Activated CD8-positive, alpha-beta memory T cell treated with anti-CD3 and anti-CD28 coated beads for 4 hours (primary cell): ENCODE measurements at places on chromosomes 2 and 18.

DNA sequence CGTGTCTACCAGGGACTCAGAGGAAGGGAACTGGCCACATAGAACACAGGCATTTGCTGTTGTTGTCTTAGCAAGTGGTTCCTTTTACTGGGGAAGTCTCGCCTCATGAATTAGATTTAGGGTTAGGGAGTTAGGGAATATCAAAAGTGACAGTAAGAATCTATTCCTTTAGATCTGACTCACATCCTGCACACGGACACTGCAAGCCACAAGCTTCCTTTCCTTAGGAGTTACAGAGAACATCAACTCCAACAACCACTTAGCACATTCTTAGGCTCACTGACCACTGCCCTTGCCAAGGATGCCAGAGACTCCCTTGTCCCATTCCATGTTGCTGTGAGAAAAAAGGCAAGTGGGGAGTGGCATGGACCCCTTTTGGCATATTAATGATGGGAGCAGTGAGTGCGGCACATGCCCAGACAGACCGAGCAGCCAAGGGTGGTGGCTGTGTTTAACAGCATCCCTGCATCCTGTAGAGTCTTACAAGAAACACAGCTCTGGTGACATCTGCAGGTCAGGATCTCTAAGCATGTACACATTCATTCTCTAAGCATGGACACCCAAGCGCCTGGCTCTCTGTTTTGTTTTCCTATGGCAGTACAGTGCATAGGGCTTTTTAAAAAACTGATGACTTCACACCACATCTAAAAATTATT lies 745.6 kb upstream of the RAB6C start:
- DNase-seq, result no peak

GRCh38 chr2:10405448-10405847 lies 42.7 kb downstream of the ODC1 start:
- no peak for DNase-seq

DNA sequence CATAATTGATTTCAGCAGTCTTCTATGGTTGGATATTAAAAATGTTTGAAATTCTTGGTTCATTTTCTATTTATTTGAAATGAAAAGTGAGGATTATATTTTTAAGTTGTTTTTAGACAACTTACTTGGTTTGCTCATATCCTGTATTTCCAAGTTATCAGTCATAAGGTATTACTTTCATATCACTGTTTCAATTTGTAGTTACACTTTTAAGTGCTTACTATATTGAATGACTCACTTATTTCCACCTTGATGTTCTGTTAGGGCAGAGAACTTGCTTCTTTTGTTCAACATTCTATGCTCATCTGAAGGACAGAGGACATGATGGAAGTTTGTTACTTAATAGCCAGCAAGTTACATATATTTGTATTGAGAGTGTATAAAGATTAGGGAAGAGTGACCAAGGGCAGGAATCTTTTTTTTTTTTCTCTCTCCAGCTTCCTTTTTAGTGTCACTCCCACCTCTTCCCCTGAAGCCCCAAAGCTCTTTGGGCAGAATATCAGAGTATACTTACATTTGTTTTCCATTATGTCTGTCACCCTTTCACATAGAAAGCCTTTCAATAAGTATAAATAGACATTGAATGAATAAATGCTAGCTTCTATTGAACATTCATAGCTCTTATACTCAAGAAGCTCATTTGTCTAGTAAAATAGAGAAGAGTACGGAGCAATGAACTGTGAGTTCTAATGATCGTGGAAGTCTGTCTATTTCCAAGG lies 28.1 kb downstream of the PIK3C3 start:
- DNase-seq, result no peak

DNA sequence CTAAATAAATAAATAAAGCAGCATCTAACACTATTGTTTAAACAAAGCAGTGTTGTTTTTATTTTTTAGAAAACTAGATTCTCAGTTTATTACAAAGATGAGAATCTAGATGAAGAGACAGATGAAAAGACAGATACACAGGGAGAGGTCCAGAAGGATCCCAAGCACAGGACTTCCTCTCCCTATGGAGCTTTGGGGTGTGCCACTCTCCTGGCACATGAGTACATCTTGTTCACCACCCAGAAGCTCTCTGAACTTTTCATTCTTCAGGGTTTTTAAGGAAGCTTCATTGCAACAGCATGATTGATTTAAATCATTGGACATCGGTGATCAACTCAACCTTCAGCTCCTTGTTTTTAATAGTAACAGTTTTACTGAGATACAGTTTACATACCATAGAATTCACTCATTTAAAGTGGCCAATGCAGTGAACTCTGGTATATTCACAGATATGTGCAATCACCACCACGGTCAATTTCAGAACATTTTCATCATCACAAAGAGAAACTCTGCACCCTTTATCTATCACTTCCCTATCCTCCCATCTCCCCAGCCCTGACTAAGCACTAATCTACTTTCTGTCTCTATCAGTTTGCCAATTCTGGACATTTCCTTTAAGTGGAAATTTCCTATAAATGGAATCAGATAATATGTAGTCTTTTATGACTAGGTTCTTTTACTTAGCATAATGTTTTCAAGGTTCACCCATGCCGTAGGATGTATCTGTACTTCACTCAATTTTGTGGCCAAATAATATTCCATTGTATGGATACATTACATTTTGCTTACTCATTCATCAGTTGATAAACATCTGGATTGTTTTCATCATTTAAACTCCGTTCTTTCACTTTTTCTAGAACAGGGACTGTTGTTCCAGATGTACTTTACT lies 62.3 kb upstream of the ZFP36L2 start:
- no peak for DNase-seq

- DNase-seq, result no peak
These were observed 5.9 kb downstream of the CATIP start for GRCh38 chr2:218362606-218363005.

DNA sequence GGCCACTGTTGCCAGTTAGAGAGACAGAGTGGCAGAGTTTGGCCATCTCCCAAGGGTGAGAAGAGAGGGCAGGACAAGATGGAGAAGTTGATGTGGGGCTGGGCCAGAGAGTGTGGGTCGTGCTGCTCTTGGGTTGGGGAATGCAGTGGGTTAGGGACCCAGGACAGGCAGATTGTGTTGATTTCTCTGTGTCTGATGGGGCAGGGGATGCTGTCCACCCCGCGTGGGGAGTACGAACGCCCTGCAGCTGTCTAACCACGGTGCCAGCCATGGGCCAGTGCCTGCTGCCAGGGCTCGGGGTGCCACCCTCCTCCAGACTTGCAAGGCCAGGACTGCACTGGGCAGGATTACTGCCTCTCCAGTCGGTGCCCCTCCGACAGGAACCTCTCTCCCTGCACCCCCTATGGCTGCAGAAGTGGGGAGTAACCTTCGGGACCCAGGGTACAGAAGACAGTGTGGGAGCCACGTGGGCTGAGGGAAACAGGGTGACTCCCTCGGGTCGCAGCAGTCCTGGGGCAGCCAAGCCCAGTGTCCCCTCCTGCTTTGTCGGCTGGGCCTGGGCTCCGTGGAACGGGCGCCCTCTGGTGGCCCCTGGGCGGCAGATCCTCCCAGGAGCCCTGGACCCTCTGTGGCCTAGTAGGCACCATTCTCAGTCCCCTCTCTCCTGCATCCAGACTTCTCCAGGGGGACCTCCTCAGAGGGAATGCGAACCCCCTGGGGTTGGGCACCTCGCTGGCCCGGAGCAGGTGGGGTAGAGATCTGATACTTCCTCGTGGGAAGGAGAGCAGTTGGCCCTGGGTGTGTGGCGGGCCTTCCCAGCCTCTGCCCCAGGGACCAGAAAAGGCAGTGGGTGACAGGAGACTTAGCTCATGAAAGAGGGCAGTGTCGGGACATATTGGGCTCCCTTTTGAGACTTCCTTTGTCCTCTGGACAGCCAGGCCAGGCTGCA lies 2.7 kb downstream of the GPC1 start:
- peak; percentile 34 for DNase-seq

DNA sequence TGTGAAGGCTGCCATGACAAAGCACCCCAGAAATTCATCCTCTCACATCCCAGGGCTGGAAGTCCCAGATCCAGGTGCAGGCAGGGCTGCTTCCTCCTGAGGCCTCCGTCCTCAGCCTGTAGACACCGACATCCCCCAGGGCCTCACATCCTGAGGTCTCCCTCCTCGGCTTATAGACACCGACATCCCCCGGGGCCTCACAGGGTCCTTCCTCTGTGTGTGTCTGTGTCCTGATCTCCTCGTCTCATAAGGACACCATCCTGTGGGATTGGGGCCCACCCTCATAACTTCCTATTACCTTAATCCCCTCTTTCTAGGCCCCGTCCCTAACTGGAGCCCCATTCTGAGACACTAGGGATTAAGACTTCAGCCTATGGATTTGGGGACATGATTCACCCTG lies 92.0 kb upstream of the SNTG2 start:
- DNase-seq, result no peak

- DNase-seq, result no peak
These were observed 101.3 kb upstream of the KLHL29 start for GRCh38 chr2:23283653-23284052.

- DNase-seq, result no peak
These were observed 126.6 kb upstream of the SLC1A4 start for GRCh38 chr2:64862623-64863022.

GRCh38 chr2:196546151-196546919 lies 93.2 kb upstream of the CCDC150 start:
- DNase-seq, result no peak

- no peak for DNase-seq
These were observed 434.7 kb downstream of the PTPRM start for GRCh38 chr18:8001711-8002301.

DNA sequence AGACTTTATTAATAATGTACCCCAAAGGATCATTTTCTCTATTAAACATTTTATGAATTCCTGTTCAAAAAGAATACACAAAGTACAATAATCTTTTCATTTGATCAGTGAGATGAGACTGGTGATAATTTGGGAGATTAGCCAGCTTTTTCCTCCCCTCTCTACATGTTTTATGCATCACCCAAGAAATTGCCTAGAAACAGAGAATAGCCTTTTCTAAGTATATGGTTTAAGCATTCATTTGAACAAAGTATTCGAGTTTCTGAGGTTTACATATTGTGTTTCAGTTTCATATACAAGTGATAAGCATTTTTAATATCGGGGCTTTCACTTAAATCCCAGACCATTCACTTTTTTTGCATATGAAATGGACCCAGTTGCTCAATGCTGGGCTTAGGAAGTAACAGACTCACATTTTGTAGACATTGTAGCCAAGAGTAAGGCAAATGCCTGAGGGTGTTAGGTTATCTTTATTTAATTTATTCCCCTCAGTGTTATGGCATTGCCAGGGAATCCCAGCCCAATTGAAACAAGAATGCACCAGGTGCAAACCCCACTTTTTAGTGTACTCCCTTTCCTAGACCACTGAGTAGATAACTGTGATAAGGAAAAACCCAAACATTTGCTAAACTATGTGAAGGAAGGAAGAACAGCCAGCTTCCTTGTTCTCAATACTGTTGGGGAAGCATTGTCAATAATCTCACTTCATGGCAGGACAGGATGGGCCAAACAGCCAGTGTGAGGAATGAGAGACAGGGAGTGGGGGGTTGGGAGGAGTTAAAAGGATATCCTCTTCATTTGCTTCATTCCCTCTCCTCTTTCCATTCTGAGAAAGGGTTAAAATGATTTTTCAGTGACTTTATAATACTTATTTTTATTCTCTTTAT lies 3.5 kb downstream of the CPO start:
- no peak for DNase-seq

DNA sequence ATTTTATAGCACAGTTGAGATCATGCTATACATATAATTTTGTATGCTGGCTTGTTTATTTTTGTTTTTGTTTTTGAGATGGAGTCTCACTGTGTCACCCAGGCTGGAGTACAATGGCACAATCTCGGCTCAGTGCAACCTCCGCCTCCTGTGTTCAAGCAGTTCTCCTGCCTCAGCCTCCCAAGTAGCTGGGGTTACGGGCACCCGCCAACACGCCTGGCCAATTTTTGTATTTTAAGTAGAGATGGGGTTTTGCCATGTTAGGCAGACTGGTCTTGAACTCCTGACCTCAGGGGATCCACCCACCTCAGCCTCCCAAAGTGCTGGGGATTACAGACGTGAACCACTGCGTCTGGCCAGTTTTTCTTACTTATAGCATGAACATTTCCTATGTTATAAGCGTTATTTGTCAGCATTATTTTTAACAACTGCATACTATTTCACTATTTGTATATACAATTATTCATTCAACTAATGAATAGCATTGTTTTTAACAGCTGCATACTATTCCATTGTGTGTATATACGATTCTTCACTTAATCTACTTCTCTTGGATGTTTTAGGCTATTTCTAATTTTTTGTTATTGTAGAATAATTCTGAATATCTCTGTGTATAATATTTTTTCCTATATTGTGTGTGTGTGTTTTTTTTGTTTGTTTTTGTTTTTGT lies 3.5 kb downstream of the EHD3 start:
- DNase-seq, result no peak

- DNase-seq, result no peak
These were observed 112.3 kb downstream of the MEP1B start for GRCh38 chr18:32301976-32302743.

- no peak for DNase-seq
These were observed 69.9 kb upstream of the FSIP2 start for GRCh38 chr2:185668710-185669109.

GRCh38 chr18:79227621-79228020 lies 158.4 kb downstream of the ATP9B start:
- DNase-seq, result no peak

DNA sequence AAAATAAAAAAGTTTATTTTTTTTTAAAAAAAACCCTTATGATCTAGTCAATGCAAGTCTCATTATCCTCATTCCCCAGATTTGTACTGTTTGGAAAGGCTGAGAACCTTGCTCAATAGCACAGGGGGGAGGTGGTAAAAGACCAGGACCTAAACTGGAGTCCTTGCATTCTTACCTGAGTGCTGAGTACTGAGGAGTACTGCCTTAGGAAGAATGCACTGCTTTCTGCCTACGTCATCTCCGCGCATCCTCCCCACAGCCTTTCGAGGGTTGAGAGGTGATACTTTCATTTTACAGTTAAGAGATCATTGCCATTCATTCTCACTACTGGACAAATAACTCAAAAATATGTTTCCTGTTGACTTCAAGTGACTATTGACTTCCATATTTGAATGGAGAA lies 73.8 kb downstream of the MAP3K20 start:
- peak; percentile 18 for DNase-seq

DNA sequence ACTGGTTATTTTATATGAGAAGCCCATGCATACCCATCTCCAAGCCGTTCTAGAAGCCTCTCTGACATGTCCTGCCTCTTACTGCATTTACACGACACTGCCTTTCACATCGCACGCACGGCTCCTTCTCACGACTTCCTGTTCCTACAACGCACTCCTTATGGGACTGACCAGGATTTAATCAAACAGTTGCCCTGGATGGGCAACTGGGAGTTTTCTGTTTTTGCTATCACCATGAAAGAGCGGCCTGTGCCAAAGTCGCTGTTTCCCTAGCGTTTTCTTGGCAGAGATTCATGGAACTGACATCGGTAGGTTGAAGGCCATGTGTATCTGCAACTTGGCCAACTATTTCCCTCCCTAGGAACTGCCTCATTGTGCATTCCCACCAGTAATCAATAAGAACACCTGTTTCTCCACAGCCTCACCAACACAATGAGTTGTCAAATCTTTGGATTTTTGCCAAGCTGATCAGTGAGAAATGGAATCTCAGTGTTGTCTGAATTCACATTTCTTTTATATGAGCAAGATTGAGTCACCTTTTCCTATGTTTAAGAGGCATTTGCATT lies 97.2 kb upstream of the OTOS start:
- no peak for DNase-seq
